ENCODE measurements at places on chromosomes 1 and 21.

GRCh38 chr1:155938220-155938627 is 3.2 kb upstream of the RXFP4 start:
- peak; percentile 41 for DNase-seq

GRCh38 chr1:30196872-30197638 is 526.3 kb downstream of the MATN1 start:
- DNase-seq: no peak

GRCh38 chr1:191290441-191290840 is 812.8 kb upstream of the BRINP3 start:
- DNase-seq: no peak

DNA sequence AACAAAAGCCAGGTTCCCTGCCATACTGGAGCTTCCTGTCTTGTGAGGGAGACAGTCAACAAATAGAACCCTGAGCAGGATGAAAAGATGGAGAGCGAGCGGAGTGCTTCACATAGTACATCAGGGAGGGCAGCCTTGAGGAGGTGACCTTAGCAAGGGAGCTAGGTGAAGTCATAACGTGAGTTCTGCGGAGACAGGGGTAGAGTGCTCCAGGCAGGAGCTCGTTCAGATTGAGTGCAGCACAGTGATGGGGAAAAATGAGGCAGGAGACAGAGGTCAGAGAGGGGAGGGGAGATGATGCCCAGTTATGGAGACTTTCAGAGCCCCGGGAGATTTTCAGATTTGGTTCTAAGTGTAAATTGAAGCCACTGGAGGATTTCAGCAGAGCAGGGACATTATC is 15.3 kb upstream of the CLIC6 start:
- DNase-seq: no peak

- DNase-seq: no peak
Measured at GRCh38 chr1:76471536-76471935, 395.7 kb upstream of the ST6GALNAC5 start.

DNA sequence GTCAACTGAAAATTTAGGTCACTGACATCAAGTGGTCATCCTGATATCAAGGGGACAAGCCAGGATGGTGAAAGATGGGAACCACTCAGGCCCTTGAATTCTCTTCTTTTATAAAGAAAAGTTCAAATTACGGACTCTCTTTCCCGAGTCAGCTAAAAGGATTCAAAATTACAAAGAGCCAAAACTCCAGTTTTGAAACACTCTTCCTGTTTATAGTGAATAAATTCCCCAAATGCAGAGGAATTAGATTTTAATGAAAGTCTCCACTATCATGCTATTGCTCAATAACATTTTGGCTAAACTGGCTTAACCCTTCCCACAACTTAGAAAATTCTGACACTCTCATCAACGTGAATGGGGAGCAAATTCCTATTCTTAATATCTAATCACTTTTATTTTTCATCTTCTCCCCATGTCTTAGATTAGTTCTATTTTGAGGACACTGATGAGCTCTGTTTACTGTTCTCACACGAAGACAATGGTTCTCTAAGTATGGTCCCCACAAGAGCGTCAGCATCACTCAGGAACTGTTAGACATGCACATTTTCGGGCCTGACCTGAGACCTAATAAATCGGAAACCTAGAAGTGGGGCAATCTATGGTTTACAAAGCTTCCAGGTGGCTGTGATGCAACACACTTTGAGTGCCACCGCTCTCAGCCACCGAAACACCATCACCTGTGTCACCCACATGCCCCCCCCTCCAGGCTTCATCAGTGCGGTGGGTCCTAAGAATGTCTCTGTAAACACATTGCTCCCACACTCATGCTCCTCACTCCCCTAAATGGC is 64.4 kb upstream of the TIAM1 start:
- DNase-seq: no peak

All from foreskin fibroblast (primary cell).